HEK293T (cell line): ENCODE measurements at places on chromosomes 13 and 19.

- DNase-seq, result peak; percentile 74
Measured at GRCh38 chr19:9917321-9917720, 19.0 kb downstream of the OLFM2 start.

- no peak for DNase-seq
Measured at GRCh38 chr13:65943024-65943423, 1287.1 kb downstream of the PCDH9 start.

DNA sequence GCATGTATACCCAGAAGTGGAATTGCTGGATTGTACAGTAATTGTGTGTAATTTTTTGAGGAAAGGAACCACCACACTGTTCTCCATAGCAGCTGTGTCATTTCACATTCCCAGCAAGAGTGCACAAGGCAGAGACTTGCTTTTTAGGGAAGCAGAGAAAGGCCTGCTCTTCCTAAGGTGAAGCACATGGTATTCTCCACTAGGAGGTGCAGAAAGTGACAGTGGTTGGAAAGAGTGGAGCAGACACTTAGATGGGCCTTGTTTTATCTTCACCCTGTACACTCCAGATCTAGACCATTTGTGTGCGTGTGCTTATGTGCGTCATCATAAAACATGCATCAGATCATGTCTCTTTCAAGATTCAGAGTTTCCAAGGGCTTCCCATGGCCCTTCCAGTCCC lies 35.0 kb downstream of the FAM124A start:
- no peak for DNase-seq

GRCh38 chr19:1252821-1253513 lies 4.6 kb downstream of the MIDN start:
- no peak for DNase-seq

DNA sequence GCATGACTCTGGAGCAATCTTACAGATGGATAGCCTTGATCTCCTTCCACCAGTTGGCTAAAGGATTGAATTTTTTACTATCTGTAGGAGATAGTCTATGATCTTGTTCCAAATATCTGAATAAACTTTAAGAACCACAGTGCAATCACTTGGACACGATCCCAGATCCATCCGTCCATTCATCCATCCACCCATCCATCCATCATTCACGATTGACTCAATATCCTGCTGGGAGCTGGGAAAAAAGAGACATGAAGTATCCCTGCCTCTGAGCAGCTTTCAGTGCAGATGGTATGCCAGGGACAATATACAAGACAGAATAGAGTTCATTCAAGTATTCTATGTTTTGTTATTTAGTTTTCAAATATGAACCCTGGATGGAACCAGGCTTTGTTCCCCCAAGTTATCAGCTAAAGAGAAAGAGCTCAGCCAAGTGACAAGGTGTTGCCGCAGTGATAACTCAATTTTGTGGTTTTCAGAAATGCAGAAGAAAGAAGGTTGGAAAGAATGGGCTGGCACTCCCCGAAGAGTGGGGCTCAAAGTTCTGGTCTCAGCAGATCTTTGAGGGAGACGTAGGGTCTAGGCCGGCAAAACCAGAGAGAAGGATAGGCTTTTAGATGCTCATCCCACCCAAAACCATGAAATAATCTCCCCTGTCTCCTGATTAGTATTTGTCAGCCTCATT lies 66.3 kb downstream of the IRS2 start:
- DNase-seq, result no peak

- DNase-seq, result no peak
Measured at GRCh38 chr13:26370553-26370952, 116.6 kb downstream of the CDK8 start.

GRCh38 chr13:46324976-46325375 lies 62.1 kb downstream of the RUBCNL start:
- no peak for DNase-seq

- DNase-seq, result no peak
Measured at GRCh38 chr19:38395381-38396114, 7.1 kb downstream of the SPRED3 start.

- DNase-seq, result no peak
Measured at GRCh38 chr13:33262594-33262993, 23.0 kb downstream of the STARD13 start.

DNA sequence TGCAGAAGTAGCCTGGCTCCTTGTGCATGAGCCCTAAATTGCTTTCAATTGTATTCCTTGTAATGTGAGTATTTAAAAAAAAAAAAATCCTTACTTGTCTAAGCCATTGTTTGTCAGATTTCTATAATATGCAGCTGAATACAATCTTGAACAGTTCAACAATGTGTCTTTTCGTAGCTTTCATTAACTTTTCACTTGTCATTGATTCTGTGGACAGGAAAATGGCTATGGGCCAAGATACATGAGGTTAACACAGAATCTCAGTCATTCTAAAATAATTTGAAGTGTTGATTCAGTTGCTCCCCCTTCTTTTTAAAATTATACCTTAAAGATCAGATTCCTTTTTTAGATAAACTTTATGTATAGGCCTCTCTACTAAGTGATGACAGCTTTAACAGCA lies 395.8 kb upstream of the KLF12 start:
- DNase-seq, result no peak

GRCh38 chr13:76991432-76991795 lies 467 bp upstream of the CLN5 start:
- DNase-seq, result no peak

- DNase-seq, result no peak
Measured at GRCh38 chr19:33047422-33047821, 17.3 kb downstream of the RHPN2 start.

DNA sequence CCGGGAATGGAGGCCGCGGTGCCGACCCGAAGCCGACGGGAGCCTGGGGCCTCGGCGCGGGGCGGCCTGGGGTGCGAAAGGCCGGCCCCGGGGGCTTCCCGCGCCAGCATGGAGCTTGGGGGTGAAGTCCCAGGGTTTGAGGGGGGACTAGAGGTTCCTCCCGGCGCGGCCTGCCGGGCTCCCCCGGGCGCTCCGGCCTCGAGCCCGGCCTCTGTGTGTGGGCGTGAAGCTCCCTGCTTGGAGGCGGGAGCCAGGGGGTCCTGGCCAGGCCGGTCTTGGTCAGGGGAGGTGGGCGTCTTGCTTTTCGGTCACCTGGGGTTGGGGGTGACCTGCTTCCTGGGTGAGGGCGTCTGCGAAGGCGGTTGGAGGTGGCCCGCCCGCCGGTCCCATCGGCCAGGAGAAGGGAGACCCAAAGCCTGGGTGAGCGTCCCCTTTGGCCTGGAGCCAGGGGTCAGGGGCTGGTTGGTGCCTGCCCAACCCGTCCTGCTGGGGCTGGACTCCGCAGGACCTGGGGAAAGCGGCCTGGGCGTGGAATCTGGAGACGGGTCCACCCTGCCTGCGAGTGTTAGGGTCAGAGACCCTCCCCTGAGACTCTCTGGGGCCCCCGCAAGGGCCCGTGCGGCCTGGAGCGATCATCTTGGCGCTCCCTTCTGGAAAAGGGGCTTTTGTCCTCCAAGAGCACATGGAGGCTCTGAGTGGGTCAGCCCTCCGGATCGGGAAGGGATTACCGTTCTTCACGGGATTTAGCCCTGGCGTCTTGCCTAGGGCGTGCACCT lies 535 bp downstream of the BSG start:
- DNase-seq, result no peak

DNA sequence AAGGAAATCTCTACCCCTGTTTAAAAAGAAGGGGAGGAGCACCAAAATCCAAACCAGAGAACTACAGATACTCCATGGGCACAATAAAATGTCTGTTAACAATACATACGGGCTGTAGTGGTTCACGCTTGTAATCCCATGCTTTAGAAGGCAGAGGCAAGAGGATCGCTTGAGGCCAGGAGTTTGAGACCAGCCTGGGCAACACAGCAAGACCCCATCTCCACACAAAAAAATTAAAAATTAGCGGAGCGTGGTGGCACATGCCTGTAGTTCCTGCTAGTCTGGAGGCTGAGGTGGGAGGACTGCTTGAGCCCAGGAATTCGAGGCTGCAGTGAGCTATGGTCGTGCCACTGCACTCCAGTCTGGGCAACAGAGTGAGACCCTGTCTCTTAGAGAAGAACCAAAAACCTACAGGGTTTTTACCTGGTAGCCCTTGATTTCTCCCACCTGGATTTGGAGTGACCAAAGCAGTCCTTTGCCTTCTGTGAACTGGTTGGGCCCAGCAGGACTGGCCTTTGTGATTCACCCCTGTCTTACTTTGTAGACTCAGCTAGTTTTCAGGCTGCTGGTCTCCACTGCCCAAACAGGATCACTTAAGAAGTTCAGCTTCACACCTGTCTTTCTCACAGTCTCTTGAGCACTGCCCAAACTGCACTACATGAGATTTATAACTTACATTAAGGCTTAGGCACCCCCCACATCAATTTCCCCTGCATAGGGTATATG lies 38.7 kb upstream of the FLT1 start:
- DNase-seq, result no peak

DNA sequence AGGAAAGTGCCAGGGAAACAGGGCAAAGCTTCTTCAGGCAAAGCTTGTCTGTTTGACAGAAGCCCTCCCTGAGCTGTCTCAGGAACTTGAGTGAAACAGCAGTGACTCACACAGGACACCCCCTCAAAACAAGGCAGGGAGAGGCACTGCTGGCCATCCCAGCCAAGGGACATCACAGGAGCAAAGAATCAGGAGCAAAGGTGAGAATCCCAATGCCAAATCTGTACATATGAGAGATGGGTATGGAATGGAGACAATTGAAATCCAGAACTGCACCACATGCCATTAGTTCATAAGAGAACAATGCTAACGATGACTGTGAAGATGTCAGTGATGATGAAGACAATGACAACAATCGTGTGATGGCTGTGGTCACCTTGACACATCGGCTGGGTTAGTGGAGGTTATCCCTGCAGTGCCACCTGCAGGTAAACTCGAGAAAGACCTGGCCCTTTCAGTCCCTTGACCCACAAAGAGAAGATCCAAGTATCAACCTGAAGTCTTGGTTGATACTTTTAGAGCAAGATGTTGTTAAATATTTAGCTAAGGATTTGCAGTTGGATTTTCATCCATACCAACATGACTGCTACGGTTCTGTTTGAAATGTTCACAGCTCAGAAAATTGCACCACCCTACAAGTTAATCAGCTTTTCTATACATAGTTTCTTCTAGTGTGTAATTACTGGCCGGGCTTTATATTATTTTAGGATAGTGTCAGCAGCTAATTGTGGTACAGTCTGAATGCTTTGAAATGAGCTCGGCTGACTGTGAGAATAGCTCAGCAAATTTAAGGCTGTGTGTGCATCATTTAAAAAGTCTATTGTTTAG lies 42.0 kb upstream of the IPO5 start:
- DNase-seq, result peak; percentile 36

DNA sequence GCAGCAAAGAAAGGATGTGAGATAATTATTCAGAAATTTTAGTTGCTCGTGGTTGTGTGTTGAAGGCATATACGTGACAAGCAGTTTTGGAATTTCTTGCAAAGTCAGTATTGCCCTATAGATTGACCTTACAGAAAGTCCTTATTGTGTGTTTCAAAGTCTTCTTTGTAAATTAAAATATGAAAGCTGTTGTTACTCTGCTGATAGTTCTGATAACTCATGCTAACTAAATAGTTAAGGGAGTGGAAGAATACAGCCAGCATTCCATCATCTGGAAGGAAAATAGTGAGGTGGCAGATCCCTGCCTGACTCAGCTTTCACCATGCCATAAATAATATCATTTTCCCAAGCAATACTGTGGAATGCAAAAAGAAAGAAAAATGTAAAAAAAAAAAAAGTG lies 27.2 kb downstream of the WASF3 start:
- no peak for DNase-seq

DNA sequence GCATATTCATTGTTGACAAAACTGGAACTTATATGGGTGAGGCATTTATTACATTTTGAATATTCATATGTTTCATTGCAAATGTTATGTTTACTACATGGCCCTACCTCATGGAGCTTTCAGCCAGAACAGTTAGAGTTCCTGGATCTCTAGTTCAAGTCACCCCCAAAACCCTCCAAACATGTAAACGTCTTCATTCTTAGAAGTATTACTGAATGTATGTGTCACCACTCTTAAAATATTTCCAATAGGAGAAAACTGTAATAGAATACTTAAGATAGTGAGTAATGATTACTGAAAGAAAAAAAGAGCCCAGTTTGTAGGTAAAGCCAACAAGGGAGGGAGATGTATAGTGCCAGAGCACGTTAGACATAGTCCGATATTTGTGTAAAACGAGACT lies 23.5 kb downstream of the URI1 start:
- DNase-seq, result no peak

- peak; percentile 100 for DNase-seq
Measured at GRCh38 chr19:4759388-4760284, 31.9 kb upstream of the FEM1A start.

GRCh38 chr19:18420930-18421329 lies 1.7 kb downstream of the SSBP4 start:
- DNase-seq, result no peak

DNA sequence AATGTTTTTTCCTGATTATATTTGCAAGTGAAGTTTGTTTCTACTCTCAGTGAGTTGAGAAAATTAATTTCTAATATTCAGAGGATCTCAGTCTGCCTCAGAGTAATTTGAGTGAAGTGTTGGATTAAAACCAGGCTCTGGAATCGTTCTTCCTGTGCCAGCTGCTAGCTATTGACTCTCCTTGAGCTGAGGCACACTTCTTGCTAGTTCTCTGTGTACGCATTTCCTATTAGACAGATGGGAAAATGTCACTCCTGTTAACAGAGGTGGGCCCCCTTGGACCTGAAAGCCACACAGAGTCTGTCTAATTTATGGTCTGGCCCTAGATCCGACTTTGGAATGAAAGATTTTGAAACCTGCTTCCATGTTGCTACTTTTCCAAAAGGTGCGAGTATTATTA lies 107.6 kb upstream of the RNF113B start:
- no peak for DNase-seq

- DNase-seq, result no peak
Measured at GRCh38 chr13:44809190-44809589, 180.1 kb downstream of the NUFIP1 start.
